ENCODE measurements at places on chromosomes 6 and 20.
A peak's percentile ranks its signal among the peaks of the same experiment; 100 is the strongest.

DNA sequence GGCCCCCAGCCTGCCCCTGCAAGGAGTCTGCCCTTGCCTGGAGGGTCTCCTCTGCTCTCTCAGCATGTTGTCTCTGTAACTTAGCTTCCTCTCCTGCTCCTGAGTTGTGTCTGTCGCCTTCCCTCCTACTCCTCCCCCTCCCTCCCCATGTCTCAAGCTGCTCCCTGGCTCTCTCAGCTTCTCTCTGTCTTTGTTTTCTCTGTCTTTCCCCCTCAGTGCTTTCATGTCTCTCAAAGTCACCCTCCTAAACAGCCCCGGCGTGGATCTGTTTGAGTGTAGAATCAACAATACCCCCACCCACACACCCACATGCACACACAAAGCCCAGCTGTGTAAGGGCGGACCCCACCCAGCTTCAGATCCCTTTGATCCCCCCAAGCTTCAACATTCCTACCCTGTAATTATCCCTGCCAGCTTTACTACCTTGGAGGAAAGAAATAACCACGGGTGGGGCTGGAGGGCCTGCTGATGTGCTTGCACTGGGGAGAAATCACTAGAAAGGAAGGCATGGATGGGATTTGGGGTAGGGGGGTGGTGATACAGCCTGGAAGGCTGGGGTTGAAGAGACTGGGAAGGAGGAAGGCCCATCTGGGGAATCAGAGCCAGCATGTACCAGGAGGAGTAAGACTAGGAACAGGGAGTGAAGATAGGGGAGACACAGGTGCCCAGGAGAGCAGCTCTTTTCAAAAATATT, 1.0 kb upstream of the LY6G6D start:
- no peak for DNase-seq

DNA sequence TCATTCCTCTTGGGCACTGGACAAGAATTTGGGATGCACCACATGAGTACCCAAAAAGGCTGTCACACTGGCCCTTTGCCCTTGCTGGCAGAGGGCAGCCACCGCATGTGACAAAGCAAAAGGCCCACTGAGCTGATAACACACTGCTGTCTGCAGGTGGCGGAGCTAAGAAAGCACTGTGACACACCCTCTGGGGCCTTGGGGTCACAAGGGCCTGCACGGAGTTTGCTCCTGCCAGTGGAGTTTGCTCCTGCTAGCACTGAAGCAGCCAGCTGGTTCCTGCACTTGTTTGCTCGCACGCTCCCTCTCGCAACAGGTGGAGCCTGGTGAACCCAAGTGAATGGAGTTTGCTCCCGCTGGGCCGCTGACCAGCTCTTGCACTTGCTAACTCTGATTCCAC, 132.6 kb downstream of the LCA5 start:
- DNase-seq = no peak

DNA sequence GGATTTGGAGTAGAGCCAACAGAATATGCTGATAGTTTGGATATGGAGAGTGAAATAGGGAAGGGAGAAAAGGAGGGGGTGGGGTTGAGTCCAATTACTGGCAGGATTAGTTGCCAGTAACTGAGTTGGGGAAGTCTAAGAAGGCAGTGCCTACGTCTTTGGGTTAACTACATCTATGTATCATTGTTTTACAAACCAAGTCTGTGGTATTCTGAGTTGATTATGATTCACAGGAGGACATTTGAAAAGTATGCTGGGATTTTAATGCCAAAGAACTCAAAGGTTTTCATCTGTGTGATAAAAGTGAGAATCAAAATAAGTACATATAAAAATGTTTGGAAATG, 14.7 kb downstream of the DSE start:
- no peak for DNase-seq

DNA sequence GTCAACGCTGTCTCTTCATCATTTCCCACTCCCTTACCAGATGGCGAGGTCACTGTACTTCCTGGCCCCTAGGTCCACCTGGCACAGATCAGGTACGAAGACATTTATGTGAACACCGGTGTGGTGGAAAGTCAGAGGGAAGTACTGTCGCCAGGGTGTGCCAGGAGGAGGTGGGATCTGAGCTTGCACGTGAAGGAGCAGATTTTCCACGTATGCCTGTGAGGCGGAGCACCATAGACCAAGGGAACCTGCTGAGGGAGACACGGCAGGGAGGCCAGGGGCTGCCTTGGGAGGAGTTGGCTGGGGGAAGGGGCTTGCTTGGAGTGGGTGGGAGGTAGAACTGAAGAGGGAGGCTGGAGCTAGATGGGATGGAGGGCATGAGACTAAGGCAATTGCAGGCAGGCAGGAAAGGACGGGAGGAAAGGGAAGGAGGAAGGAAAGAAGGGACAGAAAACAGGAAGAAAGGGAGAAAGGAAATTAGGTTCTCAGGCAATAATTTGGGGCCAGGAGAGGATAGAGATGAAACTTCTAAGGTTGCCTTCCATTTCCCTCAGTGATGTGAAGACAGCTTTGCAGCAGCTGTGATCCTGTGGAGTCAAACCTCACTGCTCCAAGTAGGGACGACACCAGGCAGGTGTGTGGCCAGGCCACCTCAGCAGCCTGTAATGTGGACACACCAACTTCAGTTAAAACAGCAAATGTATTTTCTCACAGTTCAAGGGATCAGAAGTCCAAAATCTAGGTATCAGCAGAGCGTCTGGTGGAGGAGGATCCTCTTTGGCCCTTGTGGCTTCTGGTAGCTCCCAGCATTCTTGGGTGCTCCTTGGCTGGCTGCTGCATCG, 46.8 kb downstream of the CHMP4B start:
- DNase-seq = no peak

DNA sequence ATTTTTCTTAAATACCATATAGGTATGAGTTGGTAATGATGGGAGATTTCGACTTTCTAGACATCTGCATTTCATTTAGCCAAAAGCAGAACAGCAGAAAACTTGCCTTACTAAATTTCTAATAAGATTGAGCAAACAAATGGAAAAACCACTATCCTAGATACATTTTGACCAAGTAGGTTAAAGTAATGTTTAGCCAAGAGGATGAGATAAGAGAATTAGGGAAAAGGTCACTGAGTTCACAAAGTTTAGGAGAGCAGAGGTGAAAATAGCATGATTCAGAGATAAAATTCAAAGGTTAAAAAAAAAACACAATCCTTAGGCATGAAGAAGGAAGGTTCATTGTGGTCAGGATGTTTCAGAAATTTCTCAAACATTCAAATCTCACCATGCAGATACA, 450.3 kb downstream of the CD83 start:
- no peak for DNase-seq

DNA sequence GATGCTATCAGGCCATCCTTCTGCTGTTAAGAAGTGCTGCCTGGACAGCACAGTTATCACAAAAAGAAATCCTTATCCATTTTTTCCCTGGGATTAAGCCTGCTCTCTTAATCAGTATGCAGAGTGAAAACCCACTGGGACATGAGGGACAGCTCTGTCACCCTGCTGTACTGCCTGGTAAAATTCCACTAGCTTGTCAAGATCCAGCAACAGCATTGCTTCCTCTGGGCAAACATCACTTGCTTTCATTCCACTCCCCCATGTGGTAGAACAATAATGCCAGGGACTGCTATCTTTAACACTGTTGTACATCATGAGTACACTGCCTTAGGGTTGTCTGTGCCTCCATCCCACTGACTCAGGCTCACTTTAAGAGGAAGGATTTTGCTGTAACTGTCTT, 331.3 kb downstream of the KIF16B start:
- no peak for DNase-seq

- peak; percentile 43 for DNase-seq
These were observed 25.8 kb upstream of the CCN6 start for GRCh38 chr6:112027942-112028674.

GRCh38 chr20:63177134-63177784, 38.7 kb downstream of the YTHDF1 start:
- no peak for DNase-seq

DNA sequence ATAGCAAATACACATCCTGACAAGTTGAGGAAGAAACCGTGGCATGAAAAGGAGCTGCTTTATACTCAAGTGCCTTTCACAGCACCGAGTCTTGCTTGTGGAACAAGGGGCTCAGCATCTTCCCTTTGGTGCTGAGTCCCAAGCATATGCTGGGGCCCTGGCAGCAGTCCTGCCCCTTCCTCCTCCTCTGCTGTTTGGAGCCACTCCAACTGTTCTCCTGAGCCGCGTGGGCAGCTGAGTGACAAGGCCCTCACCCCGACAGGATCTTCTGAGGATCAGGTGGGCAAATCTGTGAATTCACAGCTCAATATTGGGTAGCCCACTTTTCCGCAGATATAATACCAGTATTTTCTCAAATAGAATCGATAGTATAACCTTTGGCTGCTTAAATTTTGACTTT, 24.7 kb downstream of the DACT2 start:
- DNase-seq = no peak

DNA sequence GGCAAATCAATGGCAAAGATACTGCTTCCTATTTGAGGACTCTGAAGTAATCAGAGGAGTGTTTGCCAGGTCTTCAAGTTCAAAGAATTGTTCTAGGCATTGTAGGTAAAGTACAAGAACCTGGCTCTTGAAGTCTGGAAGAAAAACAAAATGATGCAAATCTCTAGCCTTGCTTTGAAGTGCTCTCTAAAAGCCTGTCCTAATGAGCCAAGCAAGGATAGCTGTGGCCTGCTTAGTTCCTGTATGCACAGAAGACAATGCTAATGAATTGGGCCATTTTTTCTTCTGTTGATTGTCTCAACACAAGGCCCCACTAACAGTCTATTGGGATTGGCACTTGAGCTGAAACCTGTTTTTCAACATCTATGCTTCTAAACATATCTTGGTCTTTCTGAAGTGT, 165.0 kb upstream of the POU3F2 start:
- DNase-seq = no peak

GRCh38 chr20:11443382-11444119, 474.1 kb upstream of the BTBD3 start:
- DNase-seq = no peak

- no peak for DNase-seq
These were observed 30.8 kb downstream of the BPIFB4 start for GRCh38 chr20:33110147-33110825.

DNA sequence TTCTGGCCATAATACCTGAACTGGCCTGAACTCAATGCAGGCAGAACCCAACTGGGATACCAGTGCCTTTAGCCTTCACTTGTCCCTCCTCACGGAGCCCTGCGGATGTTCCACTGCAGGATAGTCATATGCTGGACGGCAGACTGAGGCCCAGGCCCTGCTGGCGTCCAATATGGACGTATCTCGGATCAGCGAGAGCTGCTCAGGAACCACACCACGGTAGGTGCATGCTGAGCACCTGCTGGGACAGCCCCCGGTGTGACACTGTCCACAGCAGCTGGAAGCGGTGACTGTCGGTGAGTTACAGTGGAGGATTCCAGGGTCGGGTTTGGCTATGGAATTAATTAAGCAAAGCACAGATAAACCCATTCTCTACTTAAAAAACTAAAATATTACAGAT, 48.7 kb downstream of the PSMG4 start:
- DNase-seq = no peak

- no peak for DNase-seq
These were observed 220.3 kb upstream of the LRFN2 start for GRCh38 chr6:40807484-40807883.

- no peak for DNase-seq
These were observed 24.0 kb downstream of the JAG1 start for GRCh38 chr20:10649797-10650160.

- DNase-seq = no peak
These were observed 66.7 kb upstream of the ARMC2 start for GRCh38 chr6:108781419-108782100.

DNA sequence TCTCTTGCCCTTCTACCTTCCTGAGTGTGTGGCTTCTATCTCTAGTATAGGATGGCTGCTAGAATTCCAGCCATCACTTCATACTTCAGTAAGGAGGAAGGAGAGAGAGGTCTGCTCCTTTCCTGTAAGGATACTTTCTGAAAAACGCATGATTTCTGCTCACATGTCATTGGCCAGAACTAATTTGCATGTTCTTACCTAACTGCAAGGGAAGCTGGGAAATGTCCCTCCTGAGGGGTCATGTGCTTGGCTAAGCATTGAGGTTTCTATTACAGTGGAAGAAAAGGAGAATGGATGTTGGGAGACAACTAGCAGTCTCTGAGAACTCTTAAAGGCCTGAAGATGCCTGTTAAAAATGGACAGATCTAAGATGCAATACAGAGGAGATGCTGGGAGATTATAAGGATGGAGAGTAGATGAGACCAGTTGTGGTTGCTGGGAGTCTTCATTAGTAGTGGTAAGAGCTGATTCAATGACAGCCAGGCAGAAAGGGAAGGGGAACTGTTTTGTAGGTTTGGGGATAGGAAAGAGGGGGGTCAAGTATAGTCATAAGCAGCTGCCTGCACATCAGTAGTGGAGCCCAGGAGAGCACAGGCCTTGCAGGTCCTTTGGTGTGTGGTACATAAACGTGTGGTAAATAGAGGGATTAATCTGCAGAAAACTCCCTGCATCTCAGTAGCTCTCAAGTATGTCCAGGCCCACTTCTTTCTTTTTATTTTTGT, 20.2 kb downstream of the CDS2 start:
- DNase-seq = no peak

DNA sequence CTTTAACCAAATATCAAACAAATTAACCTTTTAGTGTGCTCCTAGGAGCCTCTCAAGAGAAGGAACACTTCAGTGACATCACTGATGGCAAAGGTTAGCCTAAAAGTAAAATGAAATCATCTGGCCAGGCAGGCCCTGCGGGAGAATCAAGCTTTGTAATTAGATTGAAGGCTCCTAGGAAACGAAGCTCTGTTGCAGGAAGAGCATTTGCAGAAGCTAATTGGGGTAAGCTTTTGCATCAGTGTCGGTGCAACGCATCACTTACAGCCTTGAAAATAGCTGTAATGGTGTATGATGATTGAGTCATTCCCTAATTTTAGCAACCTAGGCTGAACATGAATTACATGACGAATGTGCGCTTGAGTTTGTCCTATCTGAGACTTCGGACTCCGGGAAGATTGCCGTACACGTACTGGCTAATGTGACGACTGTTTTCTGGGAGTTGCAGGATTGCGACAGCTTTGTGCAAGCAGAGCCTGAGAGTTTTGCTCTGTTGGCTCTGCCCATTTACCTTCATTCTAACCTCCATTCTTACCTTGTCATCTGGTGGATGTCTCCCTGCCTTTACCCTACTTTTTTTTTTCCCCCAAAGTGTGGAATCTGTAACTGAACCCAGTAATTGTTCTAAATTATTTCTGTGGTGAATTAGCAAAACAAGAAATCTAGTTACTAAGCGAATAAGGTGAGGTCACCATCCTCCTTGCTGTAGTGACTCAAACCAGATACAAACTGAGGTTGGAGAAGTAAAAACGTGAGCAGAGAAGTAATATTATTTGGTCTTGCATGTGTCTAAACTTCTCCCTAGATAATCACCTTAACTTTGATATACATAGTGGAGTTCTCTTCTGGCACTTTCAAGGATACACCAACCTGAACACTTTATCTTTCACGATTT, 675.9 kb upstream of the CITED2 start:
- no peak for DNase-seq

GRCh38 chr20:14838663-14839628, 501.5 kb upstream of the FLRT3 start:
- DNase-seq = no peak

- no peak for DNase-seq
These were observed 121.3 kb downstream of the TFAP2B start for GRCh38 chr6:50939931-50940330.

- DNase-seq = no peak
These were observed 397.1 kb upstream of the BTBD3 start for GRCh38 chr20:11520596-11520995.
